ENCODE measurements at places on chromosomes 1 and 21.

- no peak for DNase-seq
These were observed 25.5 kb downstream of the ROR1 start for GRCh38 chr1:63799307-63799706.

DNA sequence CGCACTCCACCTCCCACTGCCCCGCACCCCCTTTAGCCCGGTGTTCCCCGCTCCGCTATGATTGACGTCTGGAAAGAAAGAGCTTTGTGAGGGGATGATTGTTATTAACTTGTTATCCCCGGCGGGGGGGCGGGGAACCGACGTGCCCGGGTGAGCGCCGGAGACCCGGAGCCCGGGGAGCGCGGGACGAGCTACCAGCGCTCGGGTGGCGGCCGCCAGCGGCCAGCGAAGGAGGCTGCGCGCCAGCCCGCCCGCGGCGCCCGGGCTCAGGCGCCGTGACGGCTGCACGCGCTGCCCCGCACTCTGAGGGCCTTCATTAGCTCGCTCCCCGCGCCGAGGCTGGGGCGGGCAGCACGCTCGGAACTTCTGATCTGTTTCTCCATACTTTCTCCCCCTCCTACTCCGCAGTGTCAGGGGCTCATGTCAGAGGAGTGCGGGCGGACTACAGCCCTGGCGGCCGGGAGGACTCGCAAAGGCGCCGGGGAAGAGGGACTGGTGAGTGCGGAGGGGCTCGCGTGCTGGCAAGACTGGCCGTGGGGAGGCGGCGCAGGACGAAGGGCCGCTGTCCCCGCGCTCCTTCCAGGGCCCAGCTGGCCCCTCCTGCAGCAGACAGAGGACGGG is 2.1 kb downstream of the LHX8 start:
- DNase-seq: no peak

- peak; percentile 78 for DNase-seq
These were observed 14.0 kb downstream of the HSF2BP start for GRCh38 chr21:43645136-43645891.

DNA sequence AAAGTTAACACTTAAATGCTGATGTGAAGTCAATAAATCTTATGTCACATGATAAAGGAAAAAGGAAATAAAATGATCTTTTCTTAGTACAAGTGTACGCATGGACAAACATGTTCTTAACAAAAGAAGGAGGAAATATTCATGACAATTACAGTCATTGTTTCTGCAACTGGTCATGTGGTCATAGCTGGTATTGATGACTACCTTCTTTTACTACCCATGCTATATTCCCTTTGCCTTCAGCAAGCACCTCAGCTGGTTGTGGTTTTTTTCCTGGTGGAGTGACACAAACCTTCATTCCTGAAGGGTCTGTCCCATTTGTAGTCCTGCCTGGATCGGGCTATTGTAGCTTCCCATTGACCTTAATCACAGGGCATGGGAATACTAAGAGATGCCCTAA is 23.4 kb upstream of the TSHB start:
- DNase-seq: no peak

- no peak for DNase-seq
These were observed 146.8 kb downstream of the COL11A1 start for GRCh38 chr1:102961549-102961948.

DNA sequence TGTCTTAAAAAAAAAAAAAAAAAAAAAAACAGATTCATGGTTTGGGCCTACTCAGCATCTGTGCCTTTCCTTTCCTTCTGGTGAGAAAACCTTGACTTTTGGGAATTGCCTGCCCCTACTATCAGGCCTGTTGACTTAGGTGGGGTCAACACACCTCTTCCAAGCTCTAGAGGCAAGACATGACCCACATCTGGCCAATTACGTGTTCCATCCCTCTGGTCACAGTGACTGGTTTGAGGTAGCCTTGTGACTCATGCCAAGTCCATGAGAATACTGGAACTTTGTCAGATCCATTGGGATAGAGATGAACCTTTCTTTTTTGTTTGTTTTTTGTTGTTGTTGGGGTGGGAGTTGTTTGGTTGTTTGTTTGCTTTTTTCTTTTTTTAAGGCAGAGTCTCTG is 37.3 kb upstream of the KHDRBS1 start:
- no peak for DNase-seq

Data from hindlimb muscle (tissue), 1 donor.